Non-pigmented ciliary epithelial cell (primary cell): ENCODE measurements at places on chromosomes 6 and 20.

- no peak for DNase-seq
Measured at GRCh38 chr6:7108964-7109836, 1.4 kb downstream of the RREB1 start.

- no peak for DNase-seq
Measured at GRCh38 chr20:13028001-13028400, 19.2 kb downstream of the SPTLC3 start.

DNA sequence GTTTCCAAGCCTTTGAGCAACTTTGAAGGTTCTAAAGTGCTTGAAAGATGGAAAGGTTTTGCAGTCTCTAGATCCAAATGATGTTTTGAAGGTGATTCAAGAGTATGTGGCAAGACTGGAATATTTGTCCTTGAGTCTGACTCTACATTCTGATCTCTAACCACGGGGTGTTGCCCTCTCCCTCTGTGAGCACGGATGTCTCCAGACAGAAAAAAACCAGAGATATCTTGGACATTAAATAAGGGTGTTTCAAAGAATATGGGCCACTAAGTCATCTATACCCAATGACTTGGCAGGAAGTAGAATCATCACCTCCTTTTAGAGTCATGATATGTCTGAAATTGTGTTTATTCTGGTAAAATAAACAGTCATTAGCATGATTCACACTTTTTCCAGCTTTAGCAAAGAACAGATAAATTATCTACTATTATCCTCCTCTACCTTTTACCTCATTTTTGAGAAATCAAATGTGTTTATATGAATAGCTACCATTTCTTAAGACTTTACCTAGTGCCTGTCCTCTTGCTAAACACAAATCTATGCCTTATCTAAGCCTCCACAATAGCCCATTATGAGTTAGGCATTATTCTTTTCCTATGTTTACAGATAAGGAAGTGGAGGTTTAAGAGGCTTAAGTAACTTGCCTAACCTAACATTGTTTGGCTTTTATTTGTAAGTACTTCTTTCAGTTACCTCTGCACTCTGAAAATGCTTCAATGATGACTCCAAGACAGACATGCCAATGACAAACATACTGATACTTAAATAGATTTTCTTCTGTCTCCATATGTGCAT, 384.4 kb downstream of the BMP2 start:
- no peak for DNase-seq

GRCh38 chr6:170290296-170291128, at the start of gene DLL1:
DLL1 (minus strand) TSS chr6:170291078; CDS start chr6:170290139, 939 bp downstream.
- no peak for DNase-seq

DNA sequence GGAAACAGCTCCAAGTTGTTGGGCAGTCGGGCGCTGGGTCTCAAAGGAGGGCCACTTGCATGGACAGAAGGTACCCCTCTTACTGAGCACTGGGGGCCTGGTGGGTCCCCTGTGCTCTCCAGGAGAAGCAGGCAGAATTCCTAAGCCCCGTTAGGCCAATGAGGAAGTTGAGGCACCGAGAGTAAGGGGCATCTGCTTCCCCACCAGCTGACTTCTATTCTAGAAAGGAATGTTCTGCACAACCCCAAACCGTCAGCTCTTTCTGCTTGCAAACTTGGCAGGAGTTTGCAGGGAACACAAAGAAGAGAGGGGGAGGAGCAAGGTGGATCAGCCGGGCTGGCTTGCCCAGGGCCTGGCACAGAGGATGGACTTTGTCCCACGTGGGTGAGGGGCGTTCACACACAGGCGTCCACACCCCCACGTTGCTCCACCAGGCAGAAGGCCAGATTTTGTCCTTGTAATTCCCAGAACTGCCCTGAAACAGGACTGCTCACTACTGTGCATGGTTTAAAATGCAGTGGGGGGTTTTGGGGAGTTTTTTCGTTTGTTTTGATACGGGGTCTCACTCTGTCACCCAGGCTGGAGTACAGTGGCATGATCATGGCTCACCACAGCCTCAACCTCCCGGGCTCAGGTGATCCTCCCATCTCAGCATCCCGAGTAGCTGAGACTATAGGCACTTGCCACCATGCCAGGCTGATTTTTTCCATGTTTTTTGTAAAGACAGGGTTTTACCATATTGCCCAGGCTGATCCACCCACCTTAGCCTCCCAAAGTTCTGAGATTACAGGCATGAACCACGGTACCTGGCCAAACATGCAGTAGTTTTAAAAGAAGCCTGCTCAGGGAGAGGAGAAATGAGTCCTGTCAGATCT, 93.3 kb downstream of the SNX5 start:
- no peak for DNase-seq

DNA sequence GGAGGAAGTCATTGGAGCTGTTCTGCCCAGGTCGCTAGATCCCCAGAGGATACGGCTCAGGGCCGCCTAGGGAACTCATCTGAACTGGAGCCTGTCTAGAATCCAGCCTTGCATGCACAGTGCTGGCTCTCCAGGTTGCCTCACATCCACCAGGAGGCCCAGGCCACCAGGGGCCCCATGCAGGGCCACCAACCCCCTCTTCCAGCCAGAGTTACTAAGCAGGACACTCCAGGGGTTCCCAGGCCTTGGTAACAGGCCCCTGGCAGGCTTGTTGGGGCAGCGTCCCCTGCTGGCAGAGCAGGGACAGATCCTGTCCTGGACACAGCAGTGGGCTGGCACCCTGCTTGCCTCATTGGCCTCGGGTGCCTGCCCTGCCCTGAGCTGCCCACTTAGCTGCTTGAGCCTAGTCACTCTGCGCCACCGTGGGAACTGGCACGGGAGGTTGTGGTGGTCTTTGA, 35.3 kb downstream of the EFCAB8 start:
- no peak for DNase-seq
